ENCODE measurements at places on chromosomes 7 and 10.

- DNase-seq: no peak
Observed at GRCh38 chr10:69172241-69172982, 7.6 kb upstream of the SUPV3L1 start.

DNA sequence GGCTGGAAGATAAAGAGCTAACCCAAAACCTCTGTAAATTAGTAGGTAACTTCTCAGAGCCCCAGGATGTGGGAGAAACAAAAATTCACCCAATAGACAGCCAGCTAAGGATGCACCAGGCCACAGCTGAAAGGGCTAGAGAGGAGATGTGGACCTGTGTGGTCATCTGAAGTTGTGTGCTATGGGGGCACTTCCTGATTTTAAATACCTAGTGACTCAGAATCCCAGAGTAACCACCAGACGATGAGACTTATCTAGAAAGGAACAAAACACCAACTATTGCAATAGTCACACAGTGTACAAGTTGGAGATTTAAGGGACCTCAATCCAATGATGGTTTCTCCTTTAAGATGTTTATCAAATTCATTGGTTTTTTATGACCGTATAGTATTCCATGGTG, 408.3 kb upstream of the ANKRD30A start:
- DNase-seq: no peak

DNA sequence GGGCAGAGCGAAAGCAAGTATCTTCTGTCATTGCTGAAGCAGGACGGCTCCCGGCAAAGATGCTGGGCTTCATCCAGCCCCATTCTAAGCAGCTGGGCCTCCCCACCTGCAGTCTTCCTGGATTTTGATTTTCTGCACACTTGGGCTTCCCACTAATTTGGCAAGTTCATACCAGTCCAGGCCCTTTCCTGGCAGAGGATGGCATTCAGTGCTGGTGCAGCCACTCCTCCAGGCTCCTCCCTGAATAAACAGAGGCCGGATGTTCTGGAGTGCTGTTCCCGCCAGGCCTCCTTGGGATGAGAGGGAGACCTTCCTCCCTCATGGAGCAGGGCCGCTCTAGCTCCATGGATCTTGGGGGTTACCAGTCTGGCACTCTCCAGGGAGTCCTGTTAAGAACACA, 3.4 kb downstream of the BAG3 start:
- no peak for DNase-seq

DNA sequence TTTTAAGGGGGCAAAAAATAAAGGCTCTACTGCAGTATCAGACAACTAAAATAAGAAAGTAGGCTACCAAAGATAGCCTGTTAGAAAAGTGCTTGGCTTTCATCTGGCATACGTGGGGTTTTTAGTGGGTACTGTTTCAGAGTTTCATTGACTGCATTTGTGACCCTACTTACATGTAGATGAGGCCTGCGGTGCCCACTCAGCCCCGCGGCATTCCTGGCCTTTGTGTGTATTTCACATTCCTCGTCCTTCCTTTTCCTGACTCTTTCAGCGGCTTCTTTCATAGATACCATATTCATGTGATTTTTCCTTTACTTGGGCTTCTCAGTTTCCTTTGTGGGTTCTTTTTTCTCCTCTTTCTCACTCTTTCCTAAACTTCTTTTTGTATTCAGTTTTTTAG, 50.7 kb downstream of the UBE3C start:
- peak; percentile 42 for DNase-seq

DNA sequence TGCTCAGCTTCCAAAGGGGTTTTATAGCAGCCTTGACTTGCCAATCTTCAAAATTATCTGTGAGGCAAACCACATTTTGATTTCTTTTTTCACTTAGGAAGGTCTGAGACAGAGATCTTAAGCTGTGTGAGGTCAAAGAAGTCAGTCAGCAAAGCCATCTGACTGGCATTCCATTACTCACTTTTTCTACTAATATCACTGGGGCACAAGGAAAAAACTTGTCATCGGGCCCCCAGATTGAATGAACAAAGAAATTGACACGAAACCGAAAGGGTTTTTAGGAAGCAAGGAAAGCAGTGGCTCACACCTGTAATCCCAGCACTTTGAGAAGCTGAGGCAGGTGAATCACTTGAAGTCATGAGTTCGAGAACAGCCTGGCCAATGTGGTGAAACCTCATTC, 78.5 kb upstream of the FRMD4A start:
- no peak for DNase-seq

DNA sequence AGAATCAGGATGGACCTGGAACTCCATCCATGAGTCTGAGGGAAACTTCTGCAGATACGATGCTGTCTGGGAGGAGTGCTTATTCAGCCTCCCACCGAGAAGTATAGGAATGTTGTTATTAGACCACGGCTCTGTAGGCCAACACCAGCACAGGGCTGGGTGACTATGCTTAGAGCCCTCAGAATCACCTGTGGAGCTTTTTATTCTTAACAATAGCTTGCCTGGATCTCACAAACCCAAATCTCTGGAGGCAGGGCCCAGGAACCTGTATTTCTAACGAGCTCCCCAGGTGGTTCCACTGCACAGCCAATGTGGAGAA, 55.6 kb upstream of the ARID5B start:
- no peak for DNase-seq

DNA sequence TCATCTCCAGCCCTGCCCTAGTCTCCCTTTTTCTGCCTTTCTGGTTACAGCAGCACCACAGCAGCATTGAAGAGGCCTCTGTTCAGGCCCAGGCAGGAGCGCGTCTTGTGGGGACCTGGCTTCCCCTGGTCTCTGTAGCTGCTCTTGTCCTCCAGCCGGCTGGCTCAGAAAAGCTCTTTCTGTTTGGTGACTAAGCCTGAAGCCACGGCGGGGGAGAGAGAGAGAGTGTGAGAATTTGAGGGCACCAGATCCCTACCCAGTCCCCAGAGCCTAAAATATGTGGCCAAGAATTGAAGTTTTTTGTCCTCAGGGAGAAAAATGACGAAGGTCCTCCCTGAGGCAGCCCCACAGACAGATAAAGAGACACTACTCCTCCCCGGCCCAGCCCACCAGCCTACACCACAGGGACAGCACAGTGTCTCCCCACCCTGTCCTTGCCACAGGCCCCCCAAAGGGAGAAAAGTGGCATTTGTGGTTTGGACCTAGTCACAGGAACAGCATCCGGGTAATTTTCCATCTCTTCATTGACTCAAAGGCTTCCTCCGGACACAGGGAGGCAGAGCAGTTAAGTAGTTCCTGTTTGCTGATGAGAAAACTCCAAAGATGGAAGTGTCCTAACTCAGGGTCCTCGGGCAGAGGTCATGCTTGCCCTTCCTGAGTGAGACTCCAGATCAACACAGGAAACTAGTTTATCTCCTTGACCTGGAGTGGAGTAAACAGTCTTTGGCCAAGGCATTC, 13.3 kb upstream of the FAM180A start:
- no peak for DNase-seq

DNA sequence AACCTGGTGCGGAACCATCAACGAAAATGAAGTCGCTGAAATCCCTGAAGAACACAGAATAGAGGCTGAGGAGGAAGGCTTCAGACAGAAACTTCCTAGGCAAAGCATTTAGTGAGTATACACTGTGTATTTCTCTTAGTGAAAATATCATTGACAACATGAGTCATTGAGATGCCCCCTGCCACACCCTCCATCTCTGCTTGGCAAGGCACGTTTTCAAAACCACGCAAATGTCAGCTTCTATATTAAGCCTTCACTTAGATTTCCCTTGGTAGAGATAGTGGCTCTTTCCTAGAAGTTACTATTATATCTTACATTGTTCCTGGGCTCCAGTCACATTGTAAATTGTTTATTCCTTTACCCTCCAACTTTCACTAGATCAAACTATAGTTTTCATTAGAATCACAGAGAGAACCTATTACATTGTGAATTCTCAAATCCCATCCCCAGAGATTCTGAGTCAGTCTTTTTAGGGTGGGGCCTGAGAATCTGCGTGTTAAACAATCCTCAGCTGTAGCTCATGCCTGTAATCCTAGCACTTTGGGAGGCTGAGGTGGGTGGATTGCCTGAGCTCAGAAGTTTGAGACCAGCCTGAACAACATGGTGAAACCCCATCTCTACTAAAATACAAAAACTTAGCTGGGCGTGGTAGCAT, 4.6 kb upstream of the SKAP2 start:
- DNase-seq: no peak

- DNase-seq: no peak
Observed at GRCh38 chr10:20740120-20740519, 157.0 kb downstream of the NEBL start.

DNA sequence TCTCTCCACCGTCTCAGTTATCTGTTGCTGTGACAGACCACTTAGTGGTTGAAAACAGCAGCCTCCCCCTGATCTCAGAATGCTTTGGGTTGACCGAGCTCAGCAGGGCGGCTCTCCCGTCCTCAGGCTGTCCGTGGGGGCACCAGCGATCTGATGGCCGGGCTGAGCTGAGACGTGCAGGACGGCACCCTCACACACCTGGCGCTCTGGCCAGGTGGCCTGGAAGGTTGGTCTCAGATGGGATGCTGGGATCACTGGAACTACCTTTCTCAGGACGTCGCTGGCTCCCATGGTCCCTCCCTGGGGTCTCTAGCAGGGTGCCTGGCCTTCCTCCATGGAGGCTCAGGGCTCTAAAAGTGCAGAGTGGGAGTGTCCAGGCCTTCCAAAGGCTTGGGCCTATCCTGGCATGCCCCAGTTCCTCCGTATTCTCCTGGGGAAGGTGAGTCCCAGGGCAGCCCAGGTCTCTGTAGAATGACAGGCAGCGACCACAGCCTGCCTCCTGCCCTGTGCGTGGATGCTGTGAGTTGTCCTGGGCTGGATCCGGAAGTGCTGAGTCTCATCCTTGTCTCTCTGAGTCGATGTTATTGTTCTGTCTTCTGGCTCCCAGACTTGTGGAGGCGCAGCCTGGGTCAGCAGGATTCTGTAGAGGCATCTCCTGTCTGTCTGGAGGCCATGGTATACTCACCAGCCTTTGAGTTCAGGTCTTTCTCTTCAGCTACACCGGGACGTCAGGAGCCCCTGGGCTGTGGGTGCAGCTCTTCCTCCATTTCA, 12.2 kb upstream of the PWWP2B start:
- DNase-seq: no peak

GRCh38 chr7:2824026-2824677, 20.0 kb downstream of the GNA12 start:
- no peak for DNase-seq

DNA sequence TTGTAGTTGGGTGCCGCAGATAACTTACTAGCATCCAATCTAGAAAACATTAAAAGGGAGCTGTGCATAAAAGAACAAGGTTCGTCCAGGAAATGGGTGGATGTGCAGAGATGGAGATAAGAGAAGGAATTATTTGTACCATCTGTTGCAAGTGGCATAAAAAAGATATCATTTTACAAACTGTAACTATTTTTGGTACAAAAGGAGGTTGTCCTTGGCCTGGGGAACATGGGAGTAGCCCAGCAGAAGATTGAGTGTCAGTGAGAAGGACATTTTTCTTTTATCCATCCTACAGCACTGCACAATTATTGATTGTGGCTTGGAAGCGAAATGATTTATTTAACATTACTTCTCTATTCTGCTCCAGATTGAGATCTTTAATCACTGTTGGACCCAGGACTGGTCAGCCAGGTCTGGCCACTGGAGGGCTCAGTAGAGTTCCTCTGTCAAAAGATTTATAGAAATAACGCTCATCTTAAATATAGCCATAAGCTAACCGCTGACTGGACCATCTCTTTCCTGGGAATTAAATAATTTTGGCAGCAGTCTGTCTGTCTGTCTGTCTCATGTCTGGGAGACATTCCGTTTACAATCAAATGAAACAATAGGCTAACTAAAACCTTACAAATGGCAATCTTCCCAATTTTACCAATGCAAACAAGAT, 254.1 kb downstream of the KIAA1217 start:
- no peak for DNase-seq

- DNase-seq: no peak
Observed at GRCh38 chr7:116511552-116512519, 12.3 kb downstream of the CAV2 start.

DNA sequence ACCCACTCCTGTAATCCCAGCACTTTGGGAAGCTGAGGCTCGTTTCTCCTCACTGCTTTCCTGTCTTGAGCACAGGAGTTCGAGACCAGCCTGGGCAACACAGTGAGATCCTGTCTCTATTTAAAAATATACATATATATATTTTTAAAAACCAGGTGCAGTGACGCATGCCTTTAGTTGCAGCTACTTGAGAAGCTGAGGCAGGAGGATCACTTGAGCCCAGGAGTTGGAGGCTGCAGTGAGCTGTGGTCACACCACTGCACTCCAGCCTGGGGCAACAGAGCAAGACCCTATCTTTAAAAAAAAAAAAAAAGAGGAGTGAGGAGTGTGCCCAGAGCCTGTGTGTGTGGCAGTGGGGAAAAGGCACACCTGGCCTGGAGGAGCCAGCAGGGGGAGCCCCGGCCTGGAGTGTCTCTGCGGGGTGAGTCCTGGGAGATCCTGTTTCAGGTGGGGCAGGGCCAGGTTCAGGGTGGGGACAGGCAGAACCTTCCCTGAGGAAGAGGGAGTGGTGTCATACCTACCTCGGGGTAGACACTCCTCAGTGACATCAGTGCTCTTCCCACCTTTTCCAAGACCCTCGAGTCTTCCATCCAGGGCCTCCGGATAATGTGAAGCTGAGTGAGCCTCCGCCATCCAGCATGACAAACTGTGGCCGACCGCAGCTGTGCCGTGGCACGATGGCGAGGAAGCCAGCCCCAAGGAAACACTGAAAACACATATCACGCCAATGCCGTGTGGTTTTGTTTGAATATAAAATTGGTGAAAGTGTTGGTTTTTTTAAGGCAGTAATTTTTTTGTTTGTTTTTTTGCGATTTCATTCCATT, 9.0 kb upstream of the ARPC1B start:
- peak; percentile 84 for DNase-seq

GRCh38 chr10:201328-201771, 66.1 kb downstream of the ZMYND11 start:
- no peak for DNase-seq

DNA sequence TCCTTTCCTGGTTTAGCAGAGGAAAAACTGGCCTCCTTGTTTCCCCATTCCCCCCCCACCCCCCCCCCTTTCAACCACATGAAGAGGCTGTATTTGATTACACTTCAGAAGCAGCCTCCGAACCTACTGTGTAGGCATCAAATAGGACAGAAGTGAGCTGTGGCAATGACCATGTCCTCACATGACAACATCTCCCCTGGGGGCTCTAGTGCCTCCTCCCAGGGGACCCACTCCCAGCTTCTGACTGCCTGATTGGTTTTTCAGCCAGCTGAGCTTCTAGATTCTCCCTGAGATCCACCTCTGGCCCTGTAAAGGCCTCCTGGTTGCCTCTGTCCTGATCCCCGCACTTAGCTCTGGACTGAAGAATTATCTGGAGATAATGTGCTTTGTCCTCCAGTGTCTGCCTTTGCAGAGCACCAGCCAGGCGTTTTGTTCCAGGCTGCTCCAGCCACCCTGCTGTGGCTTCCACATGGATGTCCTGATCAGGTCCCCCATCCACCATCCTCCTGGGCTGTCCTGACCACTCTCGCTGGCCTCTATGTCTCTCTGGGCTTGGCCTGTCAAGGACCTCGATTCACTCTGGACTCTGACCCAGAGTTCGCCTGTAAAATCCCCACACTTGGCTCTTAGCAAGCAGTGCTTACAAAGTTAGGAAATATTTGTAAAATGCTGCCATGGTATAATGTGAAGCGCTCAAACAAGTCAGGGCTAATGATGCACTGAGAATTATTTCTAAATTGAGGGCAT, 42.4 kb upstream of the TOMM7 start:
- no peak for DNase-seq

GRCh38 chr10:49025347-49025983, 85.8 kb upstream of the LRRC18 start:
- DNase-seq: no peak

Measured in iPS-NIHi11 (cell line).